ENCODE measurements at places on chromosomes 1 and 21.

DNA sequence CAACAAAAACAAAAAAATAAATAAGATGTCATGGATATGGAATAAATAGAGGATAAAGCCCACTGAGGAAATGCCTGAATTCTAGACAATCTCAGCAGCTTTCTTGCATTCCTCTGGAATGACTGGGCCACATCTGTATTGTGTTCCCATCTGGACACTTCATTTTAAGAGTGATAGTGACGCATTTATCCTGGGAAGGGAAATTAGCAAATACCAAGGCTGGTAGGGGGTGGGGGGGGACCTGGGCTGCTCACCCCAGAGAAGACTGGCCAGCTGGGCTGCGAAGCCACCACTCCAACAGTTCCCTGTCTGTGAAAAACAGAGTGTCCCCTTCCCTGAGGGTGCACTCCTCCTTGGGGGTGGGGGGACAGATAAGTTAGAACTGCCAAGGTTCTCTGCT, 106.3 kb downstream of the HIVEP3 start:
- DNase-seq, result no peak

- DNase-seq, result no peak
Measured at GRCh38 chr1:109392788-109393616, 4.7 kb downstream of the SORT1 start.

DNA sequence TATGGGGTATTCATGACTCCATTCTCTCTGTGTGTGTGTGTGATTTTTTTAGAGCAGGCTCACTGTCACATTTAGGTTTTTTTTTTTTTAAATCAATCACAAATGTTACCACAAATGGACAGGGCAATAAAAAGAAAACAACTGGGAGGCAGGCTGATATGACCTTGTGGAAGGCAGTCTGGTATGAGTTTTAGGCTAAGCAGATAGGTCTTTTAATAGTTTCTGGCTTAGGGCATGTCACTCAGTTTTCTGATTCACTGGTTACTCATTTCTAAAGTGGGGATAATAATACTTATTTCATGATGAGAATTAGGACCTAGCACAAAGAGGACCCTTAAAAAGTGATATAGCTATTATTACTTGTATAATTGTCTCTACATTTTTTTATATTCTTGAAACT, 278.9 kb downstream of the RYR2 start:
- no peak for DNase-seq

GRCh38 chr1:19113697-19114092, 96.4 kb downstream of the UBR4 start:
- no peak for DNase-seq

- DNase-seq, result no peak
Measured at GRCh38 chr1:103942029-103942428, 192.3 kb downstream of the AMY1C start.

GRCh38 chr1:48889082-48889481, 112.4 kb upstream of the BEND5 start:
- no peak for DNase-seq

DNA sequence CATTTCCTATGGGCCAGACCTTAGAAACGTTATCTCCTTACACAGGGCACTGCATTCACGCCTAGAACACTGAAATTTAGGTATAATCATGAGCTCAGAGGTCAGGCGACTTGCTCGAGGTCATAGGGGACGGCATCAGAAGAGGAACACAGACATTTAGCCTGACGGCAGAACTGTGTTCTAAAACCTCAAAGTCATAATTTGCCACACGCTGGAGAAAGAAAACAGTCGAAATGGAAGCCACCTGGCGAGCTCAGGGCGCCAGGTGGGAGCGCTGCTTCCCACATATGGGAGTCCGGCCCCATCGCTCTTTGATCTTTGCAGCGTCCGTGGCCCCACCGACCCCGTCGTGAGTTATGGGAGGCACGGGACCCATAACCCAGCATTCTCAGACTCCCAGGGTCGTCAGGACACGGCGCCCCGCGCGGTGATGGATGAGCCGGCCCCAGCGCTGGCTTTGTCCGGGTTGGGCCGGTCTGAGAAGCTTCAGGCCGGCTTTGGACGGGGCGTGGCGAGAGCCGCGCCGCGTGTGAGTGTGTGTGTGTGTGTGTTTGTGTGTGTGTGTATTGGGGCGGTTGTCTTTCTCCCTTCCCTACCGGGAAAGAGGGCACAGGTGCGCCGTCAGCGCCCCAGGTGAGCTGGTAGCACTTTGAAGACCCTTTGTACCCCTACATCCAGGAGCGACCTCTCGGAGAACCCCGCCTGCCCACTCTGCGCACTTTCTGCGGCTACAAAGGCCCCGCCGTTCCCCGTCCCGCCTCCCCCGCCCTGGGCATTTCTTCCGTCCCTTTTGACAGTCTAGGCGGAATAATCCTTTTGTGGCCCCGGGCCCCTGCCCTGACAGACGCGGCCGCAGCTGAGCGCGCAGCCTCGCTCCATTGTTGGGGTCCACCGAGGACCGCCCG, 861 bp upstream of the DRAXIN start:
- peak; percentile 64 for DNase-seq
